ENCODE measurements at places on chromosomes 2 and 18. TPM values are rescaled to one million over a fixed set of nuclear protein-coding genes. Genes with fewer than 3 reads are reported as not detected.

- no peaks in the 10 kb centered on the region for H3K36me3 ChIP-seq
- DNase-seq = no peak
- H3K4me3 ChIP-seq = no peak overlapping the region
Observed at GRCh38 chr2:67313536-67313935, 83.6 kb upstream of the ETAA1 start.

DNA sequence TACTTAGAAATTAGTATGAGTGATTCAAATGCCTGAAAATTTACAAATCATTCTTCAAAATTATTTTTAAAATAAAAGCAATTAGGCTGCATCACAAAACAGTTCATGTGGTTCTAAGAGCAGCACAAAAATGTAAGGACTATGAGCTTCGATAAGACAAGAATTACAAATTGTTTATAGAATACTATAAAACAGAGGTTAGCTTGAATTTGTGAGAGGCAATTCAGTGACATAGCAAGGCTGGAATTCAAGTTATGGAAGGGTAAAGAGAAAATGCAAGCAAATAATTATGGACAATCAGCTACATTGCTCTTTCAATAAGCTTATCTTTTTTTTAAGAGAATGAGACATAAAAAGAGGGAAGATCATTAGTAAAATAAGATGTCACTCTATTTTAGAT is 7.1 kb upstream of the XIRP2 start:
- H3K27ac ChIP-seq = no peak overlapping the region
- H3K27me3 ChIP-seq = no peaks in the 10 kb centered on the region
- no peaks in the 10 kb centered on the region for H3K4me1 ChIP-seq
- no peaks in the 10 kb centered on the region for H3K36me3 ChIP-seq
- DNase-seq = no peak

GRCh38 chr18:79778291-79778791 is 19.4 kb upstream of the KCNG2 start:
- H3K4me3 ChIP-seq = no peak overlapping the region
- no peak overlapping the region for H3K27ac ChIP-seq
- H3K27me3 ChIP-seq = no peaks in the 10 kb centered on the region

DNA sequence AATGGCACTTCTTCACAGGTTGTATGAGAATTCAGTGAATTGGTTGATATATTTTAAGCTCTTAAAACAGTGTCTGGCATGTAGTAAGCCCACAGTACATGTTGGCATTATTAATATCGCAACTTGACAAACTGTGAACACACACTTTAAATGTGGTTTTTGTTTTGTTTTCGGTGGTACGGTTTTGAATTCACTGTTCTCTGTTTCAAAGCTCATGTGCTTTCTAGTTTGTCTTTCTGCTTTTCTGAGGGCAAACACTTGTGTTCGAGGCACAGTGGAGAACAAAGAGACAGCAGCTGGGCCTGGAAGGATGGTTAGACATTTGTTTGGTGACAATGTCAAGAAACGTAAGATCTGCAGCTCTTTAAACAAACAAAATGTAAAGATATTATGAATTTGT is 276.5 kb upstream of the MC4R start:
- H3K27me3 ChIP-seq = no peaks in the 10 kb centered on the region
- no peak for DNase-seq
- H3K36me3 ChIP-seq = no peaks in the 10 kb centered on the region
- no peak overlapping the region for H3K4me3 ChIP-seq

GRCh38 chr18:54608028-54608642 is 17.1 kb downstream of the DYNAP start:
- H3K4me1 ChIP-seq = no peaks in the 10 kb centered on the region
- no peak overlapping the region for H3K4me3 ChIP-seq
- no peaks in the 10 kb centered on the region for H3K36me3 ChIP-seq
- no peak overlapping the region for H3K27ac ChIP-seq
- H3K27me3 ChIP-seq = no peaks in the 10 kb centered on the region

GRCh38 chr2:232886176-232886575 is 16.1 kb downstream of the SNORC start:
- no peak for DNase-seq
- no peaks in the 10 kb centered on the region for H3K4me1 ChIP-seq
- H3K36me3 ChIP-seq = no peaks in the 10 kb centered on the region
- no peak overlapping the region for H3K27ac ChIP-seq
- no peaks in the 10 kb centered on the region for H3K27me3 ChIP-seq
- no peak overlapping the region for H3K4me3 ChIP-seq

GRCh38 chr2:163324677-163325076 is 411.1 kb downstream of the FIGN start:
- H3K27me3 ChIP-seq = no peaks in the 10 kb centered on the region
- no peak for DNase-seq
- no peaks in the 10 kb centered on the region for H3K36me3 ChIP-seq

DNA sequence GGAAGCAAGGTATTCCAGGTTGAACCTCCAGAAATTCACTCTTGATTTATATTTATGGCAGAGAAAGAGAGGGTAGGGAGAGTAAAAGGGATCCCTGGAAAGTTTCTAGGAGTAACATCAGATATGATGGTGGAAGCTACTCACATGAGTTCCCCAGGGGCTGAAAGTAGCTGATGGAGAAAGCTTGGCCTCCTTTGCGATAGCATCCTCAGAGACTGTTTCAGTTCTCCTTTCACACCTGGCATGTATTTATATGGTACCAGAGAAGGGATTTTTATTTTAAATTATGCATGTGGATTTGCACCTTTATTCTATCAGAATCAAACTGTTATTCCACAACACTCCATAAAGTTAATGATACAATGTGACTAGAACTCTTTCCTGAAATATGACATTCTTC is 126.3 kb upstream of the OSR1 start:
- no peaks in the 10 kb centered on the region for H3K36me3 ChIP-seq
- no peak overlapping the region for H3K4me3 ChIP-seq

DNA sequence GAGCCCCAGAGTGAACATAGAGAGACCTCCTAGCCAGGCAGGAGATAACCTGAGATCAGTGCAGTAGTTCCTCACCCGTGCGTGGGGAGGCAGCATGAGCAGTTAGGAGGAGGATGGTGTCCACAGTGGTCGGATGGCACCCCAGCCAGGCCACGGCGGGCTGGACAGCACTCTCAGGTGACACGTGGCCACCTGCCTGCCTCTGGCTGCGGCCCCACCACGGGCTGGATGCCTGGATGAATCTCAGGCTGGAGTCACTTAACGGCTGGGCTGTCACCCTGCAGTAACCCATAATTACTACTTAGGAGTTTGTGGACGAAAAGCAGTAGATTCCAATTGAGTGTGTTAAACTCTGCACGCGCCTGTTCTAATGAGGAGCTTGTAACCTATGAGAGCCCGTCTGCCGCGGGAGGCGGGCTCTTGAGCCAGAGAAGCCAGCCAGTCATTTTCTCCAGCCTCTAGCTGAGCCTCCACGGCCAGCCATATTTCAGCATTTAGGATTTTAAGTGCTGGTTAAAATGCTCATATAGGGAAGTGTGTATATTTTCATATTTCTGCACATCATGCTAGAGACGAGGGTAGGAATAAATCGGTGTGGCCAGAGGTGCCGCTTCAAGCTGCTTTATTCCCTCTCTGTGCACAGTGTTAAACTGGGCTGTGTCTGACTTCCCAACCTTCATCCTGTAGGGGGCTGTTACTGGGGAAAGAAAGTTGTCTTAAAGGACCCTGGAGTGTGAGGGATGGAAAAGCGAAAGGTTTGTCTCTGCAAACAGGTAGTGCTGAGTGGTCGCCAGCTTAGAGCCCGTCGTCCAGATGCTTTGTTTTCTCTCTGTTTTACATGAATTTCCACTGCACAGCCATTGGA is 144.0 kb downstream of the GLI2 start:
- no peaks in the 10 kb centered on the region for H3K36me3 ChIP-seq
- H3K27me3 ChIP-seq = no peaks in the 10 kb centered on the region
- no peak for DNase-seq

DNA sequence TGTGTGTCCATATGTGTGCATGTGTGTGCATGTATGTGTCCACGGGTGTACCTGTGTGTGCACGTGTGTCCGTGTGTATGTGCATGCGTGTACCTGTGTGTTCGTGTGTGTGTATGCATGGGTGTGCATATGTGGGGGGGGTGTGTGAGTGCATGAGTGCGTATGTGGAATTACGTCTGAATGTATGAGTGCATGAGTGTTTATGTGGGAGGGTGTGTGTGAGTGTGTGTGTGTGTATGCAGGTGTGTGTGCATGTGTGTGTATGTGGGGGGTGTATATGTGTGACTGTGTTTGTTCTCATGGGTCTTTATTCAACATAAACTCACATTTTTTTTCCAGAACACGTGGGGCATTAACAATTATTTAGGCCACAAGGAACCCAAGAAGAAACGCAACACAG is 208.4 kb downstream of the SNTG2 start:
- H3K27ac ChIP-seq = no peak overlapping the region
- H3K27me3 ChIP-seq = no peaks in the 10 kb centered on the region
- H3K4me3 ChIP-seq = no peak overlapping the region

The ACVR1 gene
- polyA plus RNA-seq = 7.1 TPM

The RNF152 gene
- not detected for polyA plus RNA-seq

The GPR45 gene
- polyA plus RNA-seq = not detected

The MC4R gene
- not detected for polyA plus RNA-seq
